COLO829 (cell line): ENCODE measurements at places on chromosomes 3 and 15.

GRCh38 chr3:129485721-129486663 is 42.4 kb upstream of the RHO start:
- DNase-seq, result peak; percentile 67

DNA sequence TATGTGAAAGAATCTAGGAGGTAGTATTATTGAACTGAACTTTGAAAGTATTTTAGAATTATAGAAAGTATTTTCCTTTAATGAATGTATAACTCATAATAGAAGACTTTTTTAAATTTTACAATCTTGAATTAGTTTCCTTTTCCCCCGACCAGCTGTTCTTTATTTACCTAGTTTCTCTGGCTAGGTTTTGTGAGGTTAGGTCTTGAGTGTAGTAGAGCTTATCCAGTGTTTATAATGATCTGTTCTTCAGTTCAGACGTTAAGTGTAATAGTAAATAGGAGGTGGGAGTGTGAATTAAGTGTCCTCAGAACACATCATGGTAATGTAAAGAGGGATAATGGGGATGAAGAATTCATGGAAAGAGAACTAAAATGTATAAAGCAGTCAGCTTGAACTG is 93.8 kb downstream of the MYRIP start:
- DNase-seq, result no peak

- no peak for DNase-seq
Observed at GRCh38 chr3:130259166-130259874, 86.2 kb upstream of the COL6A5 start.

DNA sequence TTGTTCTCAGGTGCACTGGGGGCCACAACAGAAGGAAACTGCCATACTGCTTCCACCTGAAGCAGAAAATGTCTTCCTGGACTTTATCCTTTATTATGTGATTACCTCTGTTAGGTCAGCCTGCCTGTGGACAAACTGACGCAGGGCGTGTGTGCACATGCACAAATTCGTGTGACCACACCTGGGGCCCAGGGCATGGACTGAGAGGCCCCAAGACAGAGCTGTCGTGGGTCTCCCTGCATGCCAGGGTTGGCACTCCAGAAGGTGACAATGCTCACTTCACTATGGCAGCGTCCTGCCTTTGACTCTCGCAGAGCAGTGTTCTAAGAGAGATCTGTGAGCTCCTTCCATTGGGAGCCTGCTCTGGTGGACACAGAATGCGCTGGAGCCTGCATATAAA is 34.5 kb downstream of the CCDC12 start:
- no peak for DNase-seq

DNA sequence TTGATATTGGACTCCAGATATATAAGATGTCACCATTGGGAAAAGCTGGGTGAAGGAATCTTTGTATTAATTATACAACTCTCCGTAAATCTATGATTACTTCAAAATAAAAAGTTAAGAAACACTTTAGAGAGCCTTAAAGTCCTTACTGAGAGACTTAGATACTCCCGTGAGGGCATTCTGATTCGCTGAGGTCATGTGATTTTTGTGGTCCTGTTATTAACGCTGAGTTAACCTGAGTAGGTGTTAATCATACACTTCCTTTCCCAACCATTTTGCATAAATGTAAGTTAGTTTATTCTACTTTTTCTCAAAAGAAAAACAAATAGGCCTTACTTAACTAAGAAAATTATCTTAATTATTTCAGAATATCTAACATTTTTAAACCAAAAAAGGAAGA is 67.1 kb upstream of the LMOD3 start:
- no peak for DNase-seq

- DNase-seq, result peak; percentile 21
Observed at GRCh38 chr15:62254137-62254934, 89.3 kb upstream of the C2CD4B start.

DNA sequence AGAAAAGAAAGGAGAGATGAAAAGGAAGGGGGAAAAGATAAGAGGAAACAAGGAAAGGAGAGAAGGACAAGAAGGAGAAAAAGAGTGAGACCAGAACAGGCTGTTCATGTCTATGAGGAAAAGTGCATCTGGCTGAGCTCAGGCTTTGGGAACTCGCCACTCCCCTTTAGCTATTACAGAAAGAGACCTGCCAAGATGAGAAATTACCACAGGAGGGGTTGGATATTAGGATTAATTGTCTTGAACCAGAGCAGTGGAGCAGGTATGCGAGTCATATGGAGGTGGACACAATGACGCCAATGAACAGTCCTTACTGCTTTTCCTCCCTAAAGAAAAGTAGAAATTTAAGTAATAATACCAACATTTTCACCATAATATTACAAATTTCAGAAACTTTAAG is 577.0 kb upstream of the ARRDC4 start:
- no peak for DNase-seq
